Daoy (cell line): ENCODE measurements at places on chromosomes 1 and 21. TPM values are rescaled to one million over a fixed set of nuclear protein-coding genes. Genes with fewer than 3 reads are reported as not detected.

- DNase-seq, result no peak
These were observed 131.3 kb downstream of the PEX14 start for GRCh38 chr1:10606064-10606463.

Gene LRRC53
- not detected in 2 replicates for total RNA-seq

DNA sequence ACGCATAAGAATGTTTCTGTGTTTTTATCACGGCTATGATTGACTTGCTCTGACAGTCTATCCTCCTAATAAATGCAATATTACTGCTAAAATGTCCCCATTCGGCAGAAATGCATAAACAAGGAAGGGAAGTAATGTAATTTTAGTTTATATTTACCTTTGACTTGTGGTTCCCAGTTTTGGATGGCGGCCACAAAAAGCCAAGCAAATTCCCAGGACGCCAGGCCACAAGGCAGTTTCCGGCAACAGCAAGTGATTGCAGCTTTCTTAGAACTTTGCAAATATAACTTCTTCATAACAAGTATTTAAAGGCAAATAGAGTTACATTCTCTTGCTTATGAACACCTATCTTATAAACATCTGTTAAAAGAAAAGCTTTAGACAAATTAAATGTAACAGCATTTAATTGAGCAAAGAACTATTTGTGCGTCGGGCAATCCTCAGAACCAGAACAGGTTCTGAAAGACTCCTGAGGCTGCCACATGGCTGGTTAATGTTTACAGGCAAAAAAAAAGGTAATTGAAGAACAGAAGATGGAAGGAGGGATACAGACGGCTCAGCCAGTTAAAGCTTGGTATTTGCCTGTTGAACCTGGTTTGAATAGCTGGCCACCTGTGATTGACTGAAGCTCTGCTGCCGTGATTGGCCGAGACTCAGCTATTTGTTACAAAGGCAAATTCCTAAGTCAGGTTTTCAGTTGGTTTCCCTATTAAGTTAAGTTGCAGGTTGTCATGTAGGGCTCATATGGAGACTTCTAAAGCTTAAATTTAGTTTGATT is 80.8 kb downstream of the C21orf91 start:
- peak; percentile 11 for DNase-seq

DNA sequence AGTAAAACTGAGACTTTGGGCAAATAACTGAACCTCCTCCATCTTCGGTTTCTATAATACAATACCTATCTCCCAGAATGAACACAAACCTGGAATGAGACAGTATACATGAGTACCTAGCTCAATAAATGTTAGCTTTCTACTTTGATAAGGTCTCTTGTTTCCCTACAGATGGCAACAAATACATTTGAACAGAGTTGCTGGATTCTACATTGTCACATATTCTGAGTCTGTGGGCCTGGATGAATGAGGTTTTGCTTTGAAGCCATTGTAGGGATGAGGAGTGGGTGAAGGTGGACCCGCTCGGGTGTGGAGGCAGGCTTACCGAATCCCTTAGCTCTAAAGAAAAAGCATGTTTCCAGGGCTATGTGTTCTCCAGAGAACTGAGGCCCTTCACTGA is 13.9 kb upstream of the FYB2 start:
- DNase-seq, result no peak

Gene APCS
- total RNA-seq, result not detected in 2 replicates

Gene FCGR1A
- total RNA-seq, result not detected in 2 replicates

- DNase-seq, result no peak
These were observed 22.0 kb upstream of the WDR26 start for GRCh38 chr1:224456637-224456953.

Gene PERM1
- not detected in 2 replicates for total RNA-seq

Gene FMN2
- 1.1 and 1.4 TPM in 2 replicates for total RNA-seq

DNA sequence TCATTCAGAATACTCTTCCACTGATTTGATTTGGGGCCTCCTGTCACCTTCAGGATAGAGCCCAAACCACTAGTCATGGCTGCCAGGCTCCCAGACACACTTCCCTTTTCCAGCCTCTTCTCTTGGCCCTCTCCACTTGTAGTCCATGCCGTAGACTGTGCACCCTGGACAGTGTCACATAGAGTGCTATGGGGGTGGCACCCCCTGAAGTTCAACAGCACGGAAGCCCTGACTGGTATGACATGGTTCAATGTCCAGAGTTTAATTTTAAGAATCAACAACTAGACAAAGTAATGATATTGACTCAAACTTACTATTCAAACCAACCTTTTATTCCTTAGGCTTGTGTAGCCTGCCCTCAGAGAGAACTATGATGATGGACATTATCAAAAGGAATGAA is 22.3 kb downstream of the FMO2 start:
- no peak for DNase-seq

GRCh38 chr21:36741506-36741905 is 42.6 kb downstream of the SIM2 start:
- DNase-seq, result no peak

- no peak for DNase-seq
These were observed 26.3 kb upstream of the ZNF648 start for GRCh38 chr1:182087719-182088350.

- DNase-seq, result no peak
These were observed 1.6 kb upstream of the TAS1R2 start for GRCh38 chr1:18861082-18861481.

Gene SPRR4
- not detected in 2 replicates for total RNA-seq

DNA sequence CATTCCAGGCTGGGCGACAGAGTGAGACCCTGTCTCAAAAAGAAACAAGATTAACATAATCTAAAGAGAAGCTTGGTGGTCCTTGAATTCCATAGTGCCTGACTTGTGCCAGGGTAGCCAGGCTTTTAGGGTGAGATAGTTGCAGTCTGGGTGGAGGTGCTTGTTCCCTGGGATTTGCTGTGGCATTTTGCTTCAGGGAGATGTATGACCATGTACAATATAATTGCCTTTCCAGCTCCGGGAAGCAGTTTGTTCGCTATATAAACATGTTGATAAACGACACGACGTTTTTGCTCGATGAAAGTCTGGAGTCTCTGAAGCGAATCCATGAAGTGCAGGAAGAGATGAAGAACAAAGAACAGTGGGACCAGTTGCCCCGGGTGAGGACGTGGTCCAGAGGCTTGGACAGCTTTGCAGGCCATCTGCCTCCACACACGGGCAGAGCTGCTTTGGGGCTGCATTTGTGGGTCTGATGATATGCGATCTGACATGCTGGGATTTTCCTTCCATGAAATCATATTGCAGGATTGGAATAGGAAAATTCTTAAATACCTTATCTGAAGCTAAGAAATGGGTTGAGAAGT is 49.4 kb upstream of the KIF1B start:
- no peak for DNase-seq

DNA sequence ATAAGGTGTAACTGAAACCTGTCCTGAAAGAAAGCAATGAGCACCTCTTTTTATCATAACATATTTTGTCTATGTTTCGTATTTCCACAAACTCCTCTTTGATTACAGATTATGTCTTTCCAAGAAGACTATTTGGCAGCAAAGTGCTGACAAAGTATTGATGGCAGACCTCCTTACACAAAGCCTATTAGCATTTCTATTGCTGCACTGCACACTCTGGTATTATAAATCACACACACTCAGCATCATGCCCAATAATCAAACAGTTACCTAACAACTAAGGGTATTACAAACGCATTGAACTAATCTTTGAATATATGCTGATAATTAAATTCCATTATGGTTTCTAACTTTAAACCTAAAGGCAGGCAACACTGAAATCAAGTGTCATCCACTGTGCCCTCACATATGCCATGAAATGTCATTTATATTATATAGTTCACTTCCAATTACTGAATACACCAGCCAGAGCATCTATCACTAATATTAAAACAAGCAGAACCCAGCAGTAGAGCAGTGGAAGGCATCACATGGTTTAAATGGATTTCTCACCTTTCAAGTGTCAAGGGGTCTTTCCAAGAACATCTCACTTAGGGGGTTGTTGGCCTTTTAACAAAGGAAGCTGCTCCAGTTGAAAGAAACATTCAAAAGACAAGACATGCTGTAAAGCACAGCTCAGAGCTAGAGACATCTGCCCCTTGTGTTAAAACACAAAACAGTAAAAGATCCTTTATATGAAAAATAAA is 239.1 kb downstream of the RERE start:
- no peak for DNase-seq
